T-helper 2 cell treated with Interferon-gamma antibody and Interleukin-4, amounts not matched to agents 5 μg/mL and 100 μg/mL, for 36 hours (primary cell): ENCODE measurements at places on chromosomes 3 and 15.

DNA sequence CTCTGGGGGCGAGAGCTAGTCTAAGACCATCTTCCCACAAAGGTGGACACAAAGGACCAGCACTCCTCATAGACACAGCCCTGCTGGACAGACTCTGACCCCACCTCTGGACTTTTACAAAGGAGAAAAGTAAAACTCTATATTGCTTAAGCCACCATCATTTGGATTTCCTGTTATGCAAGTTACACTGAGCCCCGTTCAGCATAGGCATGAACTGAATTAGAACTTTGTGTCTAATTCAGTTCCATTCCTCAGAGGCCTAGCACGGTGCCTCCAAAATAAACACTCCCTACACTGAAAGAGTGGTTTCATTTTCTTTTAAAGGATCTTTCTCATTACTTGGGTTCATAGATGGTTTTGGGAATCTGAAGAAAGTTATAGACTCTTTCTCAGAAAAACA is 79.2 kb upstream of the OCA2 start:
- DNase-seq: no peak

GRCh38 chr3:66449411-66449974 is 51.3 kb downstream of the LRIG1 start:
- no peak for DNase-seq

DNA sequence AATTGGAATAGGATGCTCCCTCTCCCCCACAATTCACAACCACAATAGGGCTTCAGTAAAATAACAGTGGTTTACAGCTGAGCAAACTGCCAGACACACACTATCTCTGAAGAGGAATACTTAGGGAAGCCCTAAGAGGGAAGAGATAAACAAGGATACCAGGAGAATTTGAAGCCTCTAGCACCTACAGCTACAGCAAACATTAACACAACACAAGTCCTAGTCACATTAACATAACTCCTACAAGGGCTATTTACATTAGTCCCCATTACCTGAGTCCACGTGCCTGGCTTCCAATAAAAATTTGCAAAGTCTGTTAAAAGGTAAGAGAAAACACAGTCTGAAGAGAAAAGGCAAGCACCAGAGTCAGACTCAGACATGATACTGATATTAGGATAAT is 346.9 kb upstream of the CDIN1 start:
- DNase-seq: no peak

DNA sequence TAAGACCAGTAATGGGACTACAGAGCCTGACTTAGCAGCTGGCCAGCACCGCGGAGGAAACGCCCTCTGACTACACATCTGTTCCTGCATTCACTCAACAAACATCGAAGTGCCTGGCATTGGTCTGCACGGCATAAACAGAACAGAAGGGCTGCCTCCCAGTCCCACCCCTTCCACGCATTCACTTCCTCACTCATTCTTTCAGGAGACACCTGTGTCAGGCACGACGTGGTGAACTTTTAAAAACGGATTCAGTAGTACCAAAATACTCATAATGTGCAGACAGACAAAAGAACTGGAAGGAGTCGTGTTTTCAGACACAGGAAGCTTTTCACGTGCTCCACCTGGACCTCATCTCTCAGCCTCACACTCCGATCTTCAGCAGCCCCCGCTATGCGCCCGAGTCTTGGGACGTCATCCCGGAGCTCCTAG is 123.3 kb downstream of the XXYLT1 start:
- DNase-seq: peak; percentile 48

DNA sequence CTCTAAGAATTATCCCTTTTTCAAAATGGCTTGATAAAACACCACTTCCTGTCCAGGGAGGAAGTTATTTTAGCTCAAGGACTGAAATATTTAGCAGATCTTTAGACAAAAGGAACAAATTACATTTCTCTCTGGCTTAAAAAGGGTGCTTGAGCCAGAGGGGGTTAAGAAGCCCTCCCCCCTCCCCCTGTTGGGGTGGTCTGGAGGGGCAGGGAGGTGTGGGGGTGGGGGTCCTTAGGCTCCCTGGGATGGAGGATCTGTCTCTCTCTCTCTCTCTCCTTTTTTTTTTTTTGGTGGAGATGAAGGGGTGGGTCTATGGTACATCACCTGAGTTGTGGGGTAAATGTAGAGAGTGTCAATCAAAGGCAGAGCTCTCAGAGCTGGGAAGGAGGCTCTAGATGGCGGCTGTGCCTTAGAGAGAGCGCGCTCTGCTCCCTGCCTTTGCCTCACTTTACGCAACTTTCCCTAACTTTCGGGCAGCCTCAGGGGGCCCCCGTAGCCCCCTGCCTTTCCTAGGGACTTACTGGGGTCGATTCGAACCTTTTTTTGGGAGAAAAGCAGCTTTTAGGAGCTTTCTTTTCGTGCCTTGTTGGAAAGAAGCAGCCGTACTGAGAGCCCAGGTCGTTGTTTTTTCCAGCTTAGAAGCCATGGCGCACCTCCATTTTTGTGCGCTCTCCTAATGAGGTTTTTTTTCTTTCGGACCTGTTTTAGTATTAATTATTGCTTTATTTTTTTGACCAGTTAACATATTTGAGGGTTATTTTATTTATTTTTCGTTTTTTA is at the start of gene CHD2:
Gene CHD2 (plus strand): TSS at position 377 of the 783 bp plus-strand sequence. CDS start 914 bp downstream, outside the sequence.
- peak; percentile 71 for DNase-seq

GRCh38 chr3:30399394-30400181 is 206.8 kb upstream of the TGFBR2 start:
- DNase-seq: no peak

DNA sequence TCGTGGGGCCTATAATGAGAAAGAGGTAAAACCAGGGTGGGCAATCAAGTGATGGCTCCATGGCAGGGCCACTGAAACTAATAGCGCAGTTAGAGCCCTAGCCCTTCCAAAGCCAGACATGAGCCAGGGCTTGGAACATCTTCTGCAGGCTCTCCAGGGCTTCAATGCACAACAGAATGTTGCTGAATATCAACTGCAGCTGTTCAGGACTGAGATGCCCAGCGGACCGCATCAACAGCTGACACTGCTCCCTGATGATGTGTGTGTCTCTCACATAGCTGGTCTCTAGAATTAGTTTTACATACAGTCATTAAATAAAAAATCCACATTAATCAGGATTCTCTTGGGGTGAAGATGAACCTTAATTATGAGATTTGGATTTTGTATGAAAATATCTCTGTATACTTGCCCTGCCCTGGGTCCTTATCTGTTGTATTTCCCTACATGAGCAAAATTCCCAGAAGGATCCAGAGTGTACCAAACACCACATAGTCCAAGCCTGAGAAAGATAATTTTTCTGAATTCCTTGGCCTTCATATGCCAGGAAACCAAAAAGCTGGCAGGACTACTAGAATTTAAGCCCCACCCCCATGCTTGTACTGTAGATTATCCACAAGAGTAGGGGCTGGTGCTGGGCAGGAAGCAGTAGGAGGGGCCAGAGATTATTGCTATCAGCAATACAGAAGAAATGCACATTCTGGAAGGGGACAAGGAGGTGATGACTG is 7.7 kb upstream of the GOLGB1 start:
- DNase-seq: no peak
